CD4-positive, alpha-beta T cell (primary cell): ENCODE measurements at places on chromosomes 16 and 17.
A peak's percentile ranks its signal among the peaks of the same experiment; 100 is the strongest.

GRCh38 chr17:7695586-7695985 lies 7.3 kb downstream of the WRAP53 start:
- DNase-seq, result no peak

- DNase-seq, result no peak
Measured at GRCh38 chr16:74469946-74470478, 48.7 kb upstream of the CLEC18B start.

DNA sequence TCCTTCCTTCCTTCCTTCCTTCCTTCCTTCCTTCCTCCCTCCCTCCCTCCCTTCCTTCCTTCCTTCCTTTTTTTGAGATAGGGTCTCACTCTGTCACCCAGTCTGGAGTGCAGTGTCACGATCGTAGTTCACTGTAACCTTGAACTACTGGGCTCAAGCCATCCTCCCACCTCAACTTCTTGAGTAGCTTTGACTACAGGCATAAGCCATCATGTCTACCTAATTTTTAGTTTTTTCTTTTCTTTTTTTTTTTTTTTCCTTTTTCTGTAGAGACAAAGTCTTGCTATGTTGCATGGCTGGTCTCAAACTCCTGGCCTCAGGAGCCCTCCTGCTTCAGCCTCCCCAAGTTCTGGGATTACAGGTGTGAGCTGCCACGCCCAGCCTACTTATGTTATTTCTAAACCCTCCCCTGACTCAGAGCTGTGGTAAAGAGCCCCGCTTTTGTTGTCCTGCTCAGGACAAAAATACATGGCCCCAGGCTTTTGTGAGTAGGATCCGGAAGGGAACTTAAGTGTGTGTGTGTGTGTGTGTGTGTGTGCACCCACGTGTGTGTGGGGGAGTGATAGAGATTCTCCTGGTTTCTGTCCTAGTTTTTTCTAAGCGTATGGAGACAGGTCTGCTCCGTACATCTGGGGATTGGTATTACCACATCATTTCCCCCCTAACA lies 67.1 kb downstream of the PRKCB start:
- DNase-seq, result no peak

- DNase-seq, result no peak
Measured at GRCh38 chr17:82692268-82692667, 6.2 kb downstream of the RAB40B start.

DNA sequence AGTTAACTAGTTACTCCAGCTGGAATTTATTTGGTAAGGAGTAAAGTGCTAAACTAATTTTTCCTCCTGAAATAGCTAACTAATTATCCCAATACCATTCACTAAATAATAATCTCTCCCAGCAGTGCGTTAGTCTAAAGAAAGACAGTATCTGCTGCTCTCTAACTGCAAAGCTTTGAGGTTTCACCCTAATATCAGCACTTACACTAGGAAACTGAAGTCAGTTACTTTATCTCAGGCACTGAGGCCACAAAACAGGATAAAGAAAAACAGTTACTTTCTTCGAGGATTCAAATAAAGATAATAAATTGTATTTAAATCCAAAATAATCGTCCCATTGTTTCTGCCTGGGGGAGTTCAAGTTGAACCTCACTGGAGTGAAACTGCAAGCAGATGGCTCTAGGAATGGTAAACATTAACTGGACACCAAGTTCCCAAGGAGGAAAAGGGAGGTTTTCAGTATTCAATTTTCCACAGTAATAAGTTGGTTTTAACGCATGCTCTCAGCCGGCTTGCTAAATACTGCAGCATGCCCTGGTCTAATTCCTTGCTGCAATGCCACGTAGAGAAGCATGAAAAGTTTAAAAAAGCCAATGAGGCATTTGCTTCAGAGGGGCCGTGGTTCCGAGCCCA lies 20.0 kb upstream of the FOXJ1 start:
- no peak for DNase-seq

DNA sequence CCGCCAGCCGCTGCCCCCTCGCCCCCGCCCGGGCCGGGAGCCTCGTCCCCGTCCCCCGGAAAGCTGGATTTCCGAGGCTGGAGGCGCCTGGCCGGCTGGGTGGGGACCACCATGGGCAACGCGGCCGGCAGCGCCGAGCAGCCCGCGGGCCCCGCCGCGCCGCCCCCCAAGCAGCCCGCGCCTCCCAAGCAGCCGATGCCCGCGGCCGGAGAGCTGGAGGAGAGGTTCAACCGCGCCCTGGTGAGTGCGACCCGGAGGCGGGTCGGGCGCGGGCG lies 266 bp downstream of the FMNL1 start:
- DNase-seq, result no peak

GRCh38 chr17:78986649-78987328 lies 7.1 kb upstream of the LGALS3BP start:
- peak; percentile 34 for DNase-seq

DNA sequence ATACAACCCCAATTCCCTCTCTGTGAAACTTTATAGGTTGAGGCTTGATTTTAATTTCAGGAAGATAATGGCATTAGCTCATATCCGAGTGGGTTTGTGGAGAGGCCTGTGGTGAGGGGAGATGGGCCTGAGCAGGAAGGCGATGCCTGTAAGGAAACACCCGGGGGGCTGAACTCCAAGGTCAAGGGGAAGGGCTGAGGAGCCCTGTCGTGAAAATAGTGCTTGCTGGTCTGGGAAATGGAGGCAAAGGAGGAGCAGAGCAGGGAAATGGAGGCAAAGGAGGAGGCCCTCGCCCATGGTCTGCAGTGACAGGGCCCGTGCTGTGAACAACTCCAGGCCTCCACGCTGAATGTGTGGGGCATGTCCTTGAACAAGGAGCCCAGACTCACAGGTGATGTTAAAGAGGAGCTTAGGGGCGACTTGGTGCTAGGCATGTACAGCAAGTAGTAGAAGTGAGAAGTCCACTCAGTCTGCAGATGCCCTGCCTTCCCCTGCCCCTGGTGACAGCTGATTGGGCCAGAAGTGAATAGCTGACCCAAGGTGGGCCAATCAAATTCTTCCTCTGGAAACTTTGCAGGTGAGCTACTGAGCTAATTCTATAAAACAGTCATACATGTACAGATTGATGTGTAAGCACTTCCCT lies 38.1 kb downstream of the MRPS23 start:
- DNase-seq, result no peak

DNA sequence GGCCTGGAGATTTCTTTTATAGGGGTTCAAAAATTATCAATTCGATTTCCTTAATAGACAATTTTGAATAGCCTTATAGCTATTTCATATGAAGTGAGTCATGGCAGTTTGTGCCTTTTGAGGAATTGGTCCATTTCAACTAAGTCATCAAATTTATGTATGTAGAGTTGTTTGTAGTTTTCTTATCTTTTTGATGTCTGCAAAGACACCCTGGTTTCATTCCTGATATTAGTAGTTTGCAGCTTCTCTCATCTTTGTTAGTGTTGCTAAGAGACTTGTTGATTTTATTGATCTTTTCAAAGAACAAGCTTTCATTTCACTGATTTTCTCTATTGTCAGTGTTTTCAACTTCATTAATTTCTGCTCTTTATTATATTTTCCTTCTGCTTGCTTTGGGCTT lies 44.2 kb downstream of the N4BP1 start:
- no peak for DNase-seq

DNA sequence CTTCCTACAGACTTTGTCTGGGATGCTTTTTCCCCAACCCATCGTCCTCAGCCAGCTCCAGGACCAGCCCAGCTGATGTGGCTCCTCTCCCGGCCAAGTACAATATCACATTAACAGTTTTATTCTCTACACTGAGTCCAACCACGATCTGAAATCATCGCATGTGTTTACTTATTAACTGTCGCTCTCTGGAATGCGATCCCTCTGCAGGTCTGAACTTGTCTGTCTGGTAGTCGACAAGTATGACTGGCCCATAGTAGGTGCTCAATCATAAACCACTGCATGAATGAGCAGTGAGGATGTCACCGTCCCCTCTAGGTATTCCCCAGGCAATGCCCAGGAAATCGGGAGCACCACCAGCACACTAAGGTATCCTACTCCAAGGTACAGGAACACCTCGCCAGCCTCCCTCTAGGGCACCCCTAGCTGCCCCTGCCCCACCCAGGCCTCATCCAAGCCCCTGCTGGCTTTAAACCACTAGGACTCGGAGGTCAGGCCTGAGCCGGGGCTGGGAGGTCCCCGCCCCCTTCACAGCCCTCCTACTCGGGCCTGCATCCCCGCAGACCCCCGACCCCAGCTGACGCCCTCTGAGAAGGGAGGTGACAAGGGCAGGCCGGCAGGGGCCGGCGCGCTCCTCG lies 27.7 kb downstream of the RTN4RL1 start:
- no peak for DNase-seq

GRCh38 chr17:57662041-57662440 lies 83.1 kb downstream of the CCDC182 start:
- no peak for DNase-seq

DNA sequence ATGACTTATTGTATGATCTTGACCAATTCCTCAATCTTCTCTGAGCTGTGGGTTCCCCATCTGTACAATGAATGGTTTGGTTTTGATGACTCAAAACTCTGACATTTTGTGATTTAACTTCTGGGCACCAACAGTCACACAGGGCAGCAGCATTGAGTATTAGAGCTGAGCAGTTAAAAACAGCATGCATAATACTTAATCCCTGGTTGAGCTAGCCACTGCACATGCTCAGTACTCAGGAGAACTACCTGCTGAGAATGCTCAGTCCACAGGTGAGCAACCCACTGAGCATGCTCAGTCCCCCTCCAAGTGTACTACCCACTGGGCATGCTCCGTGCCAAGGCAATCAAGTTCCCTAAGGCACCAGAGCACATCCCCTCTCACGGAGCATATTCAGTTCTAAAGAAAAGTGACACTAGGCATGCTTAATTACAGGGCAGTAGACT lies 68.7 kb downstream of the AIPL1 start:
- DNase-seq, result no peak
